ENCODE measurements at places on chromosomes 11 and 22.
A peak's percentile ranks its signal among the peaks of the same experiment; 100 is the strongest.

DNA sequence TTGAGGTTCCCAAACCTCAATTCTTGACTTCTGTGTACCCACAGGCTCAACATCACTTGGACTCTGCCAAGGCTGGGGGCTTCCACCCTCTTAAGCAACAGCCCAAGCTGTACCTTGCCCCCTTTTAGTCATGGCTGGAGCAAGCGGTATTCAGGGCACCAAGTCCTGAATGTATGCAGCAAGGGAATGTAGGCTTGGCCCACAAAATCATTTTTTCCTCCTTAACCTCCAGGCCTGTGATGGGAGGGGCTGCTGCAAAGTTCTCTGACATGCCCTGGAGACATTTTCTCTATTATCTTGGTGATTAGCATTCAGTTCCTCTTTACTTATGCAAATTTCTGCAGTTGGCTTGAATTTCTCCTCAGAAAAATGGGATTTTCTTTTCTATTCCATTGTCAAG lies 4.9 kb upstream of the OR5L1 start:
- DNase-seq: no peak

DNA sequence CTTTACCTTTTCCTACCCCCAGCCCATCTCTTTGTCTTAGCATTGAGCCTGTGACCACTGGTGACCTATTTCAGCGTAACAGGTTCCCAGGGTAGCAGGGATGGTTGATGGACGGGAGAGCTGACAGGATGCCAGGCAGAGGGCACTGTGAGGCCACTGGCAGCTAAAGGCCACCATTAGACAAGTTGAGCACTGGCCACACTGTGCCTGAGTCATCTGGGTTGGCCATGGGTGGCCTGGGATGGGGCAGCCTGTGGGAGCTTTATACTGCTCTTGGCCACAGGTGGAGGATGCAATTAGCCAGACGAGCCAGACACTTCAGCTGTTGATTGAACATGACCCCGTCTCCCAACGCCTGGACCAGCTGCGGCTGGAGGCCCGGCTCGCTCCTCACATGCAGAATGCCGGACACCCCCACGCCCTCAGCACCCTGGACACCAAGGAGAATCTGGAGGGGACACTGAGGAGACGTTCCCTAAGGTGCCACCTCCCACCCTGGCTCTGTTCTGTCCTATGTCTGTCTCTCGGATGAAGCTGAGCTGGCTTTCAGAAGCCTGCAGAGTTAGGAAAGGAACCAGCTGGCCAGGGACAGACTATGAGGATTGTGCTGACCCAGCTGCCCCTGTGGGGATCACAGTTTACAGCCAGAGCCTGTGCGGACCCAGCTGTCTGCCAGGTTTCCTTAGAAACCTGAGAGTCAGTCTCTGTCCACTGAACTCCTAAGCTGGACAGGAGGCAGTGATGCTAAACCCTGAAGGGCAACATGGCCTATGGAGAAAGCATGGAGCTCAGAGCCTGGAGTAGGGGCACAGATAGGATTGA lies 29.8 kb downstream of the PIK3IP1 start:
- DNase-seq: no peak

GRCh38 chr11:110433393-110434333 lies 3.9 kb downstream of the FDX1 start:
- peak; percentile 55 for DNase-seq

GRCh38 chr22:22464541-22465054 lies 43.9 kb downstream of the ZNF280B start:
- no peak for DNase-seq

DNA sequence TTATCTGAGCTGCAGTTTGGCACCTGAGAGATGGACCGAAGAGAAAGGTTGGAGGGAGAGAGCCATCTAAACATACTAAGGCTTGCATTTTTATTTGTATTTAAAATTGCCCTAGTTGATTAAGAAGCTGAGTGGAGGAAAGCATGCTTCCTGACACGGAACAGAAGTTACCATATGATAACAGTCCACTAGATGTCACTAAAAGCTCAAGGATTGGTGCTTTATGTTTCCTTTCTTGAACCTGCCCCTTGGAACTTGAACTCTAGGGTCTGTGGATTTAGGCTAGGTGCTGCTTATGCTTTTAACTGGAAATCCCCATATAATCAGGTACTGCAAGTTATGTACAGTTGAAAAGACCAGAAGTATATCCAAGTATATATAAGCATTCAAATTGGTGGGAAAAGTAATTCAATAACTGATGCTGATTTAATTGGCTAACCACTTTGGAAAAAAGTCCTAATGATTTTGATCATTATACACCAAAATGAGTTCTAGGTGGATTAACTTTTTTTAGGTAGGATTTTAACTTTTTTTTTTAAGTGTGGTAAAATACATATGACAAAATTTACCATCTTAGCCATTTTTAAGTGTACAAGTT lies 9.5 kb downstream of the RBMXL2 start:
- DNase-seq: peak; percentile 43

GRCh38 chr11:70641369-70641768 lies 243.0 kb downstream of the CTTN start:
- no peak for DNase-seq

GRCh38 chr22:46686221-46687047 lies 51.6 kb downstream of the CERK start:
- DNase-seq: no peak

DNA sequence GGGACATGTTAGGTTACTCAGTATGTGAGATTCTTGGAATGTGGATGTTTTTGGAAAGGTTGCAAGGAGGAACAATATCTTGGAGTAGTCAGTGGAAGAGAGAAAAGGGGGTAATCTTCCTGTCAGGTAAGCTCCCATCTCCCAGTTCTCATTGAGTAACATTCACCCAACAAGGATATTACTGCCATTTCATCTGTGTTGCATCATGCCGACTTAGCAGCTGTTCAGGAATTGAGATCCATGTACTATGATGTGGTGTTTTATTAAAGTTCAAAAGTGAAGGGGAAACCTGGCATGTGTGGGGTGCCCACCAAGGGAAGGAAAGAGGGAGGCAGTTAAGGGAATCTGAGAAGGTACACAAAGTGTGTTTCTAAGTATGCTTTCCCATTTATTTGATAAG lies 58.4 kb upstream of the RASSF10 start:
- peak; percentile 10 for DNase-seq

GRCh38 chr22:29112681-29113080 lies 39.8 kb downstream of the KREMEN1 start:
- no peak for DNase-seq

DNA sequence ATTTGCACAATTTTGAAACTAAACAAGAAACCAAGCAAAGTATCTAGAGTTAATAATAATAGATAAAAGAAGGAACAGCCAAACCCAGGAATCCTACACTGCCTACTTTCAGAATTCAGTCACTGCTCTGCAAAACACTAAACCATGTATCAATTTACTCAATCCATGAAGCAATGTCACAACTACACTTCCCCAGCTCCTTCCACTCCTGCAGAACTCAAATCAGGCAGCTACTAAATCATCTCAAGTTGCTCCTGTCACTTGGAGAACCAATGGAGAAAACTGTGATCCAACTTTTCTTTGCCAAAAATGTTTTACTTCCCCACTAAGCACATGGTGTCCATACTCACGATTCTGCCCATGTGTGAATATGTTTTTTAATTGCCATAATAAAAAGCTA lies 24.9 kb upstream of the C11orf58 start:
- no peak for DNase-seq

- peak; percentile 53 for DNase-seq
These were observed 897 bp downstream of the MAP6 start for GRCh38 chr11:75667831-75668450.

GRCh38 chr11:26830218-26830617 lies 108.4 kb upstream of the SLC5A12 start:
- no peak for DNase-seq

GRCh38 chr22:41915035-41915785 lies at the start of gene SHISA8:
TSS of gene SHISA8 (minus strand) at chr22:41915074. CDS start at chr22:41914667, 407 bp downstream.
- DNase-seq: no peak

DNA sequence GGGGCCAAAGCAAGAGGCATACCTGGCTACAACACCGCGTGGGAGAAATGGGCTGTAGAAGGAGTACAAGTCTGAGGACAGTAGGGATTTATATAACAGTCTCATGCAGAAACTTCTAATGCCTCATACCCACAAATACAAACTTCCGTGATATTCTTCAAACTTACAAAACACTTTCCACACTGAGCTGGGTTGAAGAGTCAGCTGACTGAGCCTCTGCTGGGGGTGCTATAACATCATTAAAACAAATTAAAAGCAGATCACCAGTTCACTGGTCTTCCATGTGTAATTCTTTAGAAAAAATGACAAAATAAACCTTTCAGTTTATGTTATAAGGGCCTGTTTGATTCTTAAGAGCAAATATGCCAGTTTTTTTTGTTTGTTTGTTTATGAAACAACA lies 92.0 kb downstream of the MUC15 start:
- no peak for DNase-seq

GRCh38 chr22:39294571-39295468 lies 24.6 kb downstream of the RPL3 start:
- no peak for DNase-seq

DNA sequence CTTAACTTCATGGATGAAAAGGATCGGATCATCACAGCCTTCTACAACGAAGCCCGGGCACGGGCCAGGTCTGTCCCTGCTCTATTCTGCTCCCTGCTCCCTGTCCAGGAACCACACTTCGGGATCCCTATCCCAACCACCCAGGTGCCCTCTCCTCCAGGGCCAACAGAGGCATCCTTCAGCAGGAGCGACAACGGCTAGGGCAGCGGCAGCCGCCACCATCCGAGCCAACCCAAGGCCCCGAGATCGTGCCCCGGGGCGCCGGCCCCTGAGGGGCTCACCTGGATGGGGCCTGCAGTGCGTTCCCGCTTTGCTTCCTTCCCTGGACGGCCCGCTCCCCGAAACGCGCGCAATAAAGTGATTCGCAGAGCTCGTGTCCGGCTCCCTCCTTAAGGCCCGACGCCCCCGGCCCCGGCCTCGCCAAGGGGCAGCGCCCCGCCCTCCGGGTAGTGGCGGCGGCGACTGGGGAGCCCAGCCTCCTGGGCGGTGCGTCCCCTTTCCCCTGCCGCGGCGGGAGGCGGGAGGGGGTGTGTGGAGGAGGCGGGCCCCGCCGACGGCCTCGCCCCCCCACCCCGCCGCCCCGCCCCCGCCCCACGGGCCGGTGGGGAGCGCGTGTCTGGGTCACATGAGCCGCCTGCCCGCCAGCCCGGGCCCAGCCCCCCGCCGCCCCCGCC lies at the start of gene VEGFB:
Gene VEGFB, plus strand, starts transcription at position 672 of the 674 bp plus-strand sequence. CDS start 250 bp downstream, outside the sequence.
- peak; percentile 52 for DNase-seq

- DNase-seq: no peak
These were observed 18.6 kb upstream of the APLP2 start for GRCh38 chr11:130051082-130051481.

DNA sequence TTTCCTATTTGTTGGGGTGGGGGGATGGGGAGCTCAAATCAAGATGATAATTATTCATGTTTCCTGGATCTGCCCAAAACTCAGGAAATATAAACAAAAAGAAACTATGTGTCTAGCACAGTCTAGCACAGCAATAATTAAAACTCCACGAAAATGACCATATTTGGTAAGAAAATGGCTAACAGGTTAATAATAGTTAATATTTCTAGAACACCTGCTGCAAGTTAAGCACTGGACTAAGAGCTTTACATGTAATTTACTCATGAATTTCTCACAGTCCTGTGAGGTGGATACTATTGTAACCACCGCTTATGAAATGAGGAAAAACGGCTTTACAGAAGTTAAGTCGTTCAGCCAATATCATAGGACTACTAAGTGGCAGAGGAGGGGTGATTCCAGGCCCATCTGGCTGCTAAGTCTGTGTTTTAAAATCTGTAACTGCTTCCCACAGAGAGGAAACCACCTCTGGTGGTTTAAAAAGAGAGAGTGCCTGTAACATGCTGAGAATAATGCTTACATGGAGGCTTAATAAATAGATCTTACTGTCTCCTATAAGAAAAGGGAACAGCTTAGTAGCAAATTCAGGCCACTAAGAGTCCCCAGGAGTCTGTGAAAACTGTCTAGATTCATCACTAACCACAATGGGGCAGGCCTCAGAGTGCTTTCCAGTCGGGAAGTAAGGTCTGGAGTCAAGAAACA lies 11.0 kb upstream of the AMOTL1 start:
- DNase-seq: no peak

- DNase-seq: no peak
These were observed 935.1 kb upstream of the RAG2 start for GRCh38 chr11:37533087-37533486.

DNA sequence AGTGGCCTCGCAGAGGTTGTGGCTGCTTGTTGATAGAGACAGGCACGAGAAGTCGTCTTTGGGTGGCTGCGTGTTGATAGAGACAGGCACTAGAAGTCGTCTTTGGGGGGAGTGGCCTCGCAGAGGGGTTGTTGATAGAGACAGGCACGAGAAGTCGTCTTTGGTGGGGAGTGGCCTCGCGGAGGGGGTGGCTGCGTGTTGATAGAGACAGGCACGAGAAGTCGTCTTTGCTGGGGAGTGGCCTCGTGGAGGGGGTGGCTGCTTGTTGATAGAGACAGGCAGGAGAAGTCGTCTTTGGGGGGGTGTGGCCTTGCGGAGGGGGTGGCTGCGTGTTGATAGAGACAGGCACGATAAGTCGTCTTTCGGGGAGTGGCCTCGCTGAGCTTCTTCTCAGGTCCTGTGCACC lies 328.8 kb downstream of the TBC1D22A start:
- no peak for DNase-seq

DNA sequence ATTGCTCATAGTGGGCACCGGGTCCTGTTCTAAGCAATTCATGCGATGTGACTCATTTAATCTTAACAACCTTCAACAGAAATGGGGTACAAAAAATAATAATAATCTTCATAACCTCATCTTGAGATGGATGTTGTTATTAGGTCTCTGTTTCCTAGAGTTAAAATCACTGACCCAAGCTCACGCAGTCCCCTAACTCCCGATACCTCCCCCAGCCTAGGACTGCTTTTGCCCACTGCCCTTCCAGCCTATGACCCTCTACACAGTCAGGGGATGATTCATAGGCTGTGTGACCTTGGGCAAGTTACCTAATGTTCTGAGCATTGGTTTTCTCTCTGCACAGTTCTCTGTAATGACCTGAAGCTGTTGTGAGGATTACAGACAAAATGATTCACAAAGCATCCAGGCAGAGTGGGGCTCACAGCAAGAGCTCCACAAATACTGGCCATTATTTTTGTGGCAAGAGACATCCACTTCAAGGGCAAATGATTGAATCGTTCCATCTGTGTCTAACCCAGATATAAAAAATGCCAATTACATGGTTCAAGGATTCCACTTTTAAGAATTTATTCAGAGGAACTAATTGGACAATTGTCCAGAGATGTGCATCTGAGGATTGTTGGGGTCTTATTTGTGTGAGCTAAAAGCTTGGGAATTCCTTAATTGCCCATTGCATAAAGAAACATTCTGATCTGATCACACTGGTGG lies 20.0 kb downstream of the MTFP1 start:
- DNase-seq: no peak

DNA sequence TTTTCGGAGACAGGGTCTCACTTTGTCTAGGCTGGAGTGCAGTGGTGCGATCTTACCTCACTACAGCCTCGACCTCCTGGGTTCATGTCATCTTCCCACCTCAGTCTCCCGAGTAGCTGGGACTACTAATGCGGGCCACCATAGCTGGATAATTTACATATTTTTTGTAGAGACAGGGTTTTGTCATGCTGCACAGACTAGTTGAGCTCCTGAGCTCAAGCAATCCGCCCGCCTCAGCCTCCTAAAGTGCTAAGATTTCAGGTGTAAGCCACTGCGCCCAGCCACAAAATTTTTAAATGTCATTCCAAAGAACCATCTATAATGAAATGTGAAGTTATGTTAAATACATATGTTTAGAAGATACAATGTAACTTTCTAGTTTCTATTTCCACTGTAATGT lies 4747.7 kb upstream of the OR11H1 start:
- DNase-seq: no peak

Measured in NCI-H2171 treated with DMSO at 0.1 percent for 48 hours (cell line).